ENCODE measurements at places on chromosomes 16 and 17. TPM values are rescaled to one million over a fixed set of nuclear protein-coding genes. Genes with fewer than 3 reads are reported as not detected.

The KRT33A gene
- not detected for total RNA-seq

The C1QTNF8 gene
- total RNA-seq = not detected

The NUTF2 gene
- 73.9 TPM for total RNA-seq

The FZD2 gene
- total RNA-seq = 31.5 TPM

The KRT17 gene
- 2.8 TPM for total RNA-seq

The HSD17B2 gene
- 1.8 TPM for total RNA-seq

The CSHL1 gene
- total RNA-seq = not detected
